ENCODE measurements at places on chromosomes 12 and 14. TPM values are rescaled to one million over a fixed set of nuclear protein-coding genes. Genes with fewer than 3 reads are reported as not detected.

DNA sequence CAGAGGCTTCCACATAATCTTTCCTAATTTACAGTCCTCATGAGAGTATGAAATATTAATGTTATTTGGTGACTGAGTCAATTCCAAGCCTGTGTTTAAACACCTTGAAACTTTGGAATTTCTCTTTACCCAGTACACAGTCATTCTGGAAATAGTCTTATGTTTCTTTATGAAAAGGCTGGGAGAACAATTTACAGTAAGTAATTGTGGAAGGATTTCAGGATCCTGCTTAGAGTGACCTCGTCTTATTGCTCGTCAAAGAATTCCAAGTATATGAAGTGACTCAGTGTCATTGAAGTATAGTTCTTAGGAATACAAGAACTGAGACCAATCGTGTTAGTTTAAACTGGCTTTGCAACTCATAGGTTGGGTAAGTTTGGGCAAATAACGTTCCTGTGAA, 634.2 kb downstream of the SLC16A7 start:
- DNase-seq = no peak

- DNase-seq = no peak
Observed at GRCh38 chr12:54571193-54572188, 17.0 kb downstream of the PPP1R1A start.

DNA sequence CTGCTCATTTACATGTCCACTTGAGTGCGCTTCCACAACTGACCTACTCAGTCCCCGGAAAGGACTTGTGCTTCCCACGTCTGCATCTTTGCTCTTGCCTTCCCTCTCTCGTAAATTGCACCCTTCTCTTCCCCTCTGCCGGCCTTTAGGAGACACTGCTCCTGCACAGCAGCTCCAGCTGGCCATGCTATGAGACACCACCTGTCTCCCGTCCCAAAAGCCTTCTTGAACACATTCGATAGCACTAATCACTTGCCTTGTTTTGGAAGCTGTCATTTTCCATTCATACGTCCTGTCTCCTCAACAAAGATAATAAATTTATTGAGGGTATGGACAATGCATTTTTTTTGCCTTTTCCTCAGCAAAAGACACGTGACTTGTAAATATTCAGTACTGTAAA, 15.7 kb upstream of the KCNA1 start:
- DNase-seq = no peak

- no peak for DNase-seq
Observed at GRCh38 chr14:42130815-42131214, 524.1 kb downstream of the LRFN5 start.

Gene KITLG
- 7.7 TPM for total RNA-seq

DNA sequence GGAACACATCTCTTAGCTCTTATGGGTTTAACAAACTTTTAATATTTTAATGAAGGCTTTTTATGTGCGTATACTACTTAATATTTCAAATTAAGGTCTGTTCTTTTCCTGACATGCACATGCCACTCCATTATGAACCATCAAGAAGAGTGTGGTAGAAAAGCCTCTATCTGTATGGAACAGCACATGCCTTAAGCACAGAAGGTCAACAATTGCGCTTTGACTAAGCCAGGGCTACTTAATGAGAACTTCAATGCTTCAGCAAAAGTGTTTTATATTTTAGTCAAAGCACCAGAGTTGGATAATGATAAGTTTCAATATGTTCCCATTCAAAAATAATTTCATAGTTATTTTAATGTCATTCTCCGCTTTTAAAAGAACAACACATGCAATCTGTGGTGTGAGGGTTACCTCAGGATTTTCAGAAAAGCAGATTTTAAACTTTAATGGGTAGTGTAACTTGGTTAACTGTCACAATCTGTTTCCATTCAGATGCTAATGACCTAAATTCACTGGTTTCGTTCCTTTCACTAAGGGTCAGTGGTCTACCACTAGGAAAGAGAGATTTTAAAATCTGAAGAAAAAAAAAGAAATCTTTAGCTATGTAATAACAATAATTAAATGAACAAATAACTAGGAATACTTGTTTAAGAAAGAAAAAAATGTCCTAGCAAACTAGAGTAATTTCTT, 193.4 kb upstream of the NOVA1 start:
- DNase-seq = no peak

Gene ADCY6
- total RNA-seq = 93.2 TPM

Gene KRT72
- not detected for total RNA-seq

DNA sequence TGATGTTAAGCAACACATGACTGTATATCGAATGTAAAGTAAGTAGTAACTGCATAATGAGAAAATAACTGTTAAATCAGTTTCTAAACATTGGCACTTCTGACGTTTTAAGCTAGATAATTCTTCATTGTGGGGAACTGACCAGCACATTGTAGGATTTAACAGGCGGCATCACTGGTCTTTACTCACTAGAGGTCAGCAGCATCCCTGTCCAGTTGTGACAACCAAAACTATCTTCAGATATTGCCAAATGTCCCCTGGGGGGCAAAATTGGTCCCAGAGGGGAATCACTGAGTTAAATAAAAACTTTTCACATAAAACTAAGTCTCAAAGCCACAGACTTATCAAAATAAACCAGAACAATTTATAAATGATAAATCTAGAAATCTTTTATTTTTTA, 65.3 kb downstream of the BLTP3B start:
- DNase-seq = no peak

Gene RAD51B
- total RNA-seq = 5.3 TPM

GRCh38 chr12:54418441-54419087, 502 bp downstream of the ITGA5 start:
- DNase-seq = peak; percentile 71

Gene CCDC175
- total RNA-seq = not detected

Gene SLC10A1
- not detected for total RNA-seq

Gene TSPAN19
- total RNA-seq = not detected

Gene SYNE2
- 83.7 TPM for total RNA-seq

DNA sequence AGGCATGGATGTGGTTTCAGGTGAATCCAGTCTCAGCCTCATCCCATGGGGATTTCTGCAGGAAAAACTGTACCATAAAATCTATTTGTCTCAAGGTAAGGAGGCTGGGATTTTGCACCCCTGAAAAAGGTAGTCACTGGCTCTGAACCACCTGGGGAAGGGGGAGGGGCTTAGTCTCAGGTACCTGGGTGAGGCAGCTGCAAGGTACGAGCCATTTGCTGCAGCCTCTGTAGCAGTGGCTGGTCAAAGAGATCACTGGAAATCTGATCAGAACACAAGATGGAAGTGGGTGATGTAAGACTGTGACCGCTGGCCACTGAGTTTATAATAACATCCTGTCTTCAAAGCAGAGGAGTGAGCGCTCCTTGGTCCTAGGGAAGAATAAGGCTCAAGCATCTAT, 209.9 kb upstream of the NOS1 start:
- DNase-seq = no peak
